Karpas-422 (cell line): ENCODE measurements at places on chromosomes 13 and 19. TPM values are rescaled to one million over a fixed set of nuclear protein-coding genes. Genes with fewer than 3 reads are reported as not detected.

The PNMA8B gene
- total RNA-seq = not detected in 2 replicates

DNA sequence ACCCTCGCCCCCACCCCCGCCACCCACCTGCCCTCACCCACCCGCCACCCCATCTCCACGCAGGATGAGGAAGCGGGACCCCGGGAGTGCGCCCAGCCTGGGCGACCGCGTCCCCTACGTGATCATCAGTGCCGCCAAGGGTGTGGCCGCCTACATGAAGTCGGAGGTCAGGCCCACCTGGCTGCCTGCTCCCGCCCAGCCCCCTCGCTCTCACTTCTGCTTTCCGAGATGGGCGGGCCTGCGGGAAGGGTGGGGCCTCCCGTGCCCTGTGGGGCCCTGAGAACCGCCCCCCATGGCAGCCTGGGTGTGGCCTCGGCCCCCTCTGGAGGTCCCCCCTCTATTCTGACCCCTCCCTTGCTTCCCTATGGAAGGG lies 3.1 kb upstream of the SPIB start:
- H3K27ac ChIP-seq = peak overlapping the region; percentile 97
- peak; percentile 99 for DNase-seq
- peaks cover 22% of the 10 kb centered on the region for H3K36me3 ChIP-seq
- peak overlapping the region; percentile 64; the same call in 1 of the 2 replicates for H3K4me3 ChIP-seq
- peaks cover 58% of the 10 kb centered on the region for H3K4me1 ChIP-seq

DNA sequence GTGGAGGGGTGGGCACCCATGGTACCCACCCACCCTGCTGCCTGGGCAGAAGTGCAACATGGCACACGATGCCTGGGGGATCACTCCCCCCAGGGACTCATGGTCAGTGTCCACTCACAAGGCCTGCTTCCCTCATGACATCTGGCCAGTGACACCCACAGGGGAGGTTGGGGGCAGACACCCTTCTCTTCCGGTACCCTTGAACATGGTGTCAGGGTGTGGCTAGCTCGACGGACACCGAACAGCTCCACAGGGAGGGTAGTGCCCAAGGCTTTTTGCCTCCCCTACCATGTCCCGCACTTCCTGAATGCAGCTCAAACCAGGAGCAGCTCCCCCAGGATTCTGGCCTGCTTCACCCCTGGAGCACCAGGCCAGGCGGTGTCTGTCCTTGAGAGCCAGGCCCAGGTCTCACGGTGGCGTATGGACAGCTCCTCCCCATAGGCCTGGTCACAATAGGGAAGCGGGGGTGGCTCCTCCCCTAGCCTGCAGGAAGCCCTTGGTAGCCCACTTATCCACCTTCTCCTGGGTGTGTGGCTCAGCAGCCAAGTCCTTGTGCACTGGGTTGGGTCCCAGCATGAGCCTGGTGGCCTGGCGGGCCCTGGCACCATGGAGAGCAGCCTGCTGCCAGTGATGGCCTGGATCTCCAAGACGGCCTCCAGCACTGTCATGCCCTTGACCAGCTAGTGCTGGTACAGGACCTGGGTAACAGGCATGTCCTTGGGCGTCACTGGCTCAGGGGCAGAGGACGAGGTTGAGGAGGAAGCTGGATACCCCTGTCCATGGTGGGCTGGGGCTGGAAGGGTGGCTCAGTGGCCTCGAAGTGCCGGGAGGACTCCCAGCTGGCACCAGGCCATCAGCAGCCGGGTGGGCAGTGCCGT lies 7.8 kb downstream of the ACP4 start:
- H3K36me3 ChIP-seq = peaks cover 56% of the 10 kb centered on the region
- DNase-seq = peak; percentile 62
- H3K27me3 ChIP-seq = no peaks in the 10 kb centered on the region

GRCh38 chr13:38743466-38743865 lies 56.6 kb downstream of the FREM2 start:
- no peak for DNase-seq
- no peak overlapping the region for H3K27ac ChIP-seq
- no peaks in the 10 kb centered on the region for H3K4me1 ChIP-seq
- H3K27me3 ChIP-seq = no peaks in the 10 kb centered on the region
- no peak overlapping the region for H3K4me3 ChIP-seq

- DNase-seq = no peak
- no peak overlapping the region for H3K27ac ChIP-seq
- H3K36me3 ChIP-seq = no peaks in the 10 kb centered on the region
- H3K4me3 ChIP-seq = no peak overlapping the region
- H3K4me1 ChIP-seq = no peaks in the 10 kb centered on the region
- no peaks in the 10 kb centered on the region for H3K27me3 ChIP-seq
Observed at GRCh38 chr13:71576571-71576970, 290.4 kb downstream of the DACH1 start.
